ENCODE measurements at places on chromosomes 6 and 20.

- no peak for DNase-seq
Measured at GRCh38 chr6:160973311-160974250, 18.0 kb upstream of the MAP3K4 start.

GRCh38 chr20:16069389-16070010, 503.7 kb downstream of the KIF16B start:
- no peak for DNase-seq

DNA sequence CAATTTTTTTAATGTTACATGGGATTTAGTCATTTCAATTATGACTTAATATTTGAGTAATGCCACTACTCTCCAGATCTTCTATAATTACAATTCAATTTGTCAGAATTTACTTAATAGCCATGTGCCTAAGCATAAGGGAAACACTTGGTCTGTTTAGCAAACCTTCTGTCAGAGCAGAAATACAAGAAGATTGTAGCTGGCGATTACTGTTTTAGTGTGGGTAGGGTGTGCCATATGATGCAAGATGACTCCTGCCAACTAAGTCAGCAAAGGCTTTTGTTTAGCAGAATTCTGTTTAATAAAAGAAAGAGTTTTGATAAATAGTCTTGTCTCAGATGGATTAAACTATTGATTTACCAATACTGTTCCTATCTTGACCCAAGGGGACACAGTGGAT, 455.4 kb downstream of the RNF144B start:
- DNase-seq = no peak

DNA sequence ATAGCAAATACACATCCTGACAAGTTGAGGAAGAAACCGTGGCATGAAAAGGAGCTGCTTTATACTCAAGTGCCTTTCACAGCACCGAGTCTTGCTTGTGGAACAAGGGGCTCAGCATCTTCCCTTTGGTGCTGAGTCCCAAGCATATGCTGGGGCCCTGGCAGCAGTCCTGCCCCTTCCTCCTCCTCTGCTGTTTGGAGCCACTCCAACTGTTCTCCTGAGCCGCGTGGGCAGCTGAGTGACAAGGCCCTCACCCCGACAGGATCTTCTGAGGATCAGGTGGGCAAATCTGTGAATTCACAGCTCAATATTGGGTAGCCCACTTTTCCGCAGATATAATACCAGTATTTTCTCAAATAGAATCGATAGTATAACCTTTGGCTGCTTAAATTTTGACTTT, 24.7 kb downstream of the DACT2 start:
- DNase-seq = no peak

DNA sequence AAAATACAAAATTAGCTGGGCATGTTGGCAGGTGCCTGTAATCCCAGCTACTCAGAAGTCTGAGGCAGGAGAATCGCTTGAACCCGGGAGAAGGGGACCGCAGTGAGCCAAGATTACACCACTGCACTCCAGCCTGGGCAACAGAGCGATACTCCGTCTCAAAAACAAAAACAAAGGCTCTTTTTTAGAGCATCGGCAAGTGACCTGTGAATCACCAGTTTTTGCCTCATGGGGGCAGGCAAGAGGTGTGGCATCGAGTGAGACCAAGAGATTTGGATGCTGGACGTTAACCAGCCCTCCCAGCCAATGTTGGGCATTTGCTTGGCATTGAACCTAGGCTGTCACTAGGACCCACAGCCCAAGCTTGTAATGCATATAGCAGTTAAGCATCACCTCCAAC, 14.6 kb upstream of the CDK5RAP1 start:
- no peak for DNase-seq

DNA sequence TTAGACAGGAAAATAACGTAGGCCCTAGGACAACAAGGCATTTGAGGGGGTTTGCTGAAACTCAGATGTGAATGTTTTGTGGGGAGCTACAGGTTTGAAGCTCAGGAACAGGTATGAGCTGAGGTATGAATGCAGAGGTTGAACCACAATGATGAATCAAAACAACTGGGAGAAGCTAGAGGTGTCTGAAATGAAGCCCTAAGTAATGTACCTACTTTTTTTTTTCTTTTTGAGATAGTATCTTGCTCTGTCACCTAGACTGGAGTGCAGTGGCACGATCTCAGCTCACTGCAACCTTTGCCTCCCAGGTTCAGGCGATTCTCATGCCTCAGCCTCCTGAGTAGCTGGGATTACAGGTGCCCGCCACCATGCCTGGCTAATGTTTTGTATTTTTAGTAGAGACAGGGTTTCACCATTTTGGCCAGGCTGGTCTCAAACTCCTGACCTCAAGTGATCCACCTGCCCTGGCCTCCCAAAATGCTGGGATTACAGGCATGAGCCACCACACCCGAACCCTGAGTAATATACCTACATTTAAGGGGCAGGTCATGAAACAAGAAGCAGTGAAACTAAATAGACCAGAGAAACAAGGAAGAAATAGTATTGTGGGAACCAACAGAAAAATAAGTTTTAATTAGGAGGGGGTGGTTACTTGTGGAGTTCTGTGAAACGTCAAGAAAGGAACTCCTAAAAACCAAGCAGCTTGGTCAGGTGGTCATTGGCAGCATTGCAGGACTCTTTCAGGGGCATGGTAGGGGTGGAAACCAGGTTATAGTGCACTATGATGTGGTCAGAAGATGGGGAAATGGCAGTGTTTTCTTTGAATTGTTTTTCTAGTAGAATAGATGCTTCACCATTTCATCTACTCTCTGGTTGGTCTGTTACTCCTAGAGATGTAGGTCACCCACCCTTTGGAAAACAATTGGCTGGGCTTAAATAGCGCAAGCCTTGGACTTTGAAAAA, 138.1 kb downstream of the CD164 start:
- DNase-seq = no peak

DNA sequence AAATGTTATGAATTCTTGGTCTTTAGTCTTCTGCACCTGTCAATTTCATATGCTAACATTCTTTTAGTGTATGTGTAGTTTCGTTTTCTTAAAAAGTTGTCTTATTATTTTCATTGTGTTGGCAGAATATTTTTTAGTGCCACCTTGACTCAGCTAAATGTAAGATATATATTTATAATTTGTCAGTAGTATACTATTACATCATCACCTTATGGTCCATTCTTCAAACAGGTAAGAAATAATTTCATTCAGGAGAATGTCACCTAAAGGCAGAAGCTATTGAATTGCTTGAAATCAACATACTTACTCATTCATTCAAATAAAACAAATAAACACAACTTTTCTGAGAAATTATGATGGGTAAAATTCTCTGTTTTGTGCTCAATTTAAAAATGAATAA, 3.5 kb upstream of the STXBP5 start:
- DNase-seq = no peak

- peak; percentile 87 for DNase-seq
Measured at GRCh38 chr6:26054781-26055718, 32.2 kb upstream of the HFE start.

- no peak for DNase-seq
Measured at GRCh38 chr20:49471397-49471796, 11.1 kb downstream of the KCNB1 start.

- DNase-seq = no peak
Measured at GRCh38 chr20:51310216-51310615, 232.3 kb downstream of the NFATC2 start.

- no peak for DNase-seq
Measured at GRCh38 chr6:34063651-34064050, 82.2 kb downstream of the GRM4 start.

DNA sequence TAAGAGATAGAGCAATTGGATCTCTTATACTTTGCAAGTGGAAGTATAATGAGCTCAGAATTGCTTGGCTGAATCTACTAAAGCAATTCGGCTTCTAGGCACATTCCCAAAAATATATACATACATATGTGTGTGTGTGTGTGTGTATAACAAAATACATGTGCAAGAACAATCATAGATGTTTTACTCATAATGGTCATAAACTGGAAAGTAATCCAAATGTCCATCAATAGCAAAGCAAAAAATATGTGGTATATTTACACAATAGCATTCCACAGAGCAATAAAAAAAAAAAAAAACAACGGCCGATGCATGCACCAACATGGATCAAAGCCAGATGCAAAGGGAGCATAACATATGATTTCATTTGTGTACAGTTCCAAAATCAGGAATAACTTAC, 707.9 kb downstream of the RFPL4B start:
- no peak for DNase-seq

GRCh38 chr20:20395903-20396568, 28.1 kb downstream of the INSM1 start:
- DNase-seq = no peak

DNA sequence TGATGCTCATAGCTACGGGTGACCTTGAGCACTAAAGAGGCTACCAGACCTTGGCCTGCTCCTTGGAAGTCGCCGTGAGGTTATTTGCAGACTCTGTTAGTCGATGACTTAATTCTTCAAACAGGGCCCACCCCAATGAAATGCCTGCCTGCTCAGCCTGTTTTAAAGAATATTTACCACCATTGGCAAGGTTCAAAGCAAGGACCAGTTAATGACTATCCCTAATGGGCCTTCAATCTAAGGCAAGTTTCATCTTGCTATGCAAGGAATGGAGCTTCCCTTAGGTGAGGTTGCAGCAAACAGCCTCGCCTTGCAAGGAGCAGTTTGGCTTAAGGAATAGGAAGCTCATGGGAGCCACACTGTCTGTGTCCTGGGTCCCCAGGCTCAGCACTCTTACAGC, 22.9 kb upstream of the SPO11 start:
- no peak for DNase-seq

DNA sequence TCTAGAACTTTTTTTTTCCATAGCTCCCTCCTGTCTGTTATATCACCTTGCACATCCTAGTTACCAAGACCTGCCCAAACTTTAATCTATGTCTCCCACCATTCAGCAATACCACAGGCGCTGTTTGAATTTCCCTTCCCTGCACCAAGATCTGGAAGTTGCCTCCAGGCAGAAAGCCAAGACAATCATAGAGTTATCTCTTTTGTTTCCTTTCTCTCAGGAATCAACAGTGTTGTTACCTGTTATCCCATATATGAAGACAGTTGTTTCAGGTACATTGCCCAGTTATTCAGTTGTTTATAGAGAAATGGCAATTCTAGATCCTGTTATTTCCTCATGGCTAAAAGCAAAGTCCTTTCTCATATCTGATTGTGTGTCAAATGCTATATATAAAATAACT, 63.2 kb downstream of the PDSS2 start:
- DNase-seq = no peak

DNA sequence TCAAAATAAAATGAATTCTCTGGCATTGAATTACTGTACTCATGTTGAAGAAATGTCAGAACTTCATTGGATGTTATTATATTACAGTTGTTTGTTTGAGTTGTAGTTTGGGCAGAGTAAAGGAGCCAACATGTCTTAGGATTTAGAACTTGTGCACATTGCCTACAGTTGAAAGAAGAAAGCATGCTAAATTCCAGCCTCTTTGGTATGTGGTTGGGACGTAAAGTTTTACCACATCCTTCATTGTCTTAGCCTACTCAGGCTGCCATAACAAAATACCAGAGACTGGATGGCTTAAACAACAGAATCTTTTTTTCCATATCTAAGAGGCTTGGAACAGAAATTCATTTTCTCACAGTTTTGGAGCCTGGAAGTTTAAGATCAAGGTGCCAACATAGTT, 42.4 kb downstream of the HFE start:
- no peak for DNase-seq

DNA sequence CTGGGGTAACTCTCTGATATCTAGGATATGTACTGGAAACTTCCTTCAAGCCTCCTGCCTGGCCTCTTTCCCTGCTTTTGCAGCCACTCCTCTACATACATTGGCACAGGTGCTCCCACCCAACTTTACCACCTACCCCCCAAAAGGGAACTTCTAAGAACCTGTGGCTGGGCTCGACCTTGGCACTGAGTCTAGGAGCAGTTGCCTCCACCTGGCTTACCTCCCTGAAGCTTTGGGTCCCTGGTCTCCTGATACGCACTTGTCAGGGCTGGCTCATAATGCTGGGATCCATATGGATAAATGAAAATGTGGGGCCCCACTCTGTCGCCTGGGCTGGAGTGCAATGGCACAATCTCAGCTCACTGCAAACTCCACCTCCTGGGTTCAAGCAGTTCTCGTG, 56.2 kb downstream of the SSR1 start:
- no peak for DNase-seq

GRCh38 chr6:43962458-43962857, 164.8 kb downstream of the MRPL14 start:
- no peak for DNase-seq

DNA sequence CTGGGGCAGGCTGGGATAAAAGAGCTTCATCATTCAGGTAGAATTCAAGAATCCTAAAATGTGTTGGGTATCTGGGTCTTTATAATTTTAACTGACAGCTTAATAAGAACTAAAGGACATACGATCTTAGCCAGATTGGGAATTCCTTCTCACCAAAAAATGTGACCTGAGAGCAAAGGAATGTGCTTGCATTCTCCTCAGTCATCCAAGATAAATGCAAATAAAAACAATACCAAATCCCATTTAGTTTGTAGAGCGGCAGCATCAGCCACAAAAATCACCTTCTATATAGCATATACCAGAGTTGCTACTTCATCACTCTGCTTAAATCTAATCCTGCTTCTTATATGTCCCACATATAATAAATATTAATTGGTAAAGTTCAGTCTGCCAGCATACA, 16.9 kb downstream of the USP49 start:
- no peak for DNase-seq

- DNase-seq = peak; percentile 11
Measured at GRCh38 chr20:13183005-13183404, 38.1 kb upstream of the ISM1 start.

DNA sequence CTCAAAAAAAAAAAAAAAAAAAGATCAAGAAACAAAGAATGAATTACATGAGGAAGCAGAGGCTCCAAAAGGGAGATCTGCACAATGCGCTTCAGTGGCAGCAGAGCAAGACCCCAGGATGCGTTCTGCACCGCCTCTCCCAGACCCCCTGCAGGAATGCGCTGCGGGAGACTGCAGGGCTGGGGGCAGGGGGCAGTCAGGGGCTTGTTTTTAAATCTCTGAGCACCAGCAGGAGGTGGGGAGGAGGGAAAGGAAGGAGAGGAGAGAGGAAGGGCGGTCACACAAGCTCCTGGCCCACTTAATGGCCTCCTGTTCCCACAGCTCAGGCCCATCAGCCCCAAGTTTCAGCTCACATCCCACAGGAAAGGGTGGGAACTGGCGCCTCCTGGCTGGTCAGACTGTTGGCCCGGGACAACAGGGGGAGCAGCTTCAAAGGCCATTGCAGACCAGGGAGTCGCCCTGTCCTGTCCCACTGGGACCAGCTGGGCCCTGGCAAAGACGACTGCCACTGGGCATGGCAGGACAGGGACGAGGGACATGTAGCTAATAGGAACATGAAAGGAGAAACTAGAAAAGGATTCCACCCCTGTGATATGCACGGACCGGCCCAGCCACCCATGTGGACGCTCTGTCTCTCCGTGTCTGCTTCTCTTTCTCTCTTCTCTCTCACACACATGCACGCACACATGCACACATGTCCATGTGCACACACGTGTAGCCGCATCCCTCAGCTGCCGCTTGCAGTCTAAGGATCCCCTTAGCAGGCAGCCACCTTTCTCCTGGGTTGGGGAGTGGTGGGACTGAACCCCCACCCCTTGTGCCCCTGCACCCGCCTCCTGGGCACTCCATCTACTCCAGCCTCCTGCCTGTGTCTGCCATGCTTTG, 34.7 kb downstream of the TFEB start:
- DNase-seq = no peak

- DNase-seq = no peak
Measured at GRCh38 chr20:21357844-21358243, 39.5 kb downstream of the NKX2-4 start.

- DNase-seq = no peak
Measured at GRCh38 chr6:156949376-156949775, 172.2 kb downstream of the ARID1B start.
